ENCODE measurements at places on chromosomes 11 and 22.

- DNase-seq: no peak
Observed at GRCh38 chr11:73186886-73187285, 31.2 kb upstream of the P2RY2 start.

GRCh38 chr11:10080138-10080537, 213.9 kb downstream of the SBF2 start:
- DNase-seq: no peak

- DNase-seq: no peak
Observed at GRCh38 chr22:44685384-44686056, 16.5 kb upstream of the PRR5 start.

GRCh38 chr11:76166314-76166713, 40.0 kb downstream of the WNT11 start:
- DNase-seq: no peak

DNA sequence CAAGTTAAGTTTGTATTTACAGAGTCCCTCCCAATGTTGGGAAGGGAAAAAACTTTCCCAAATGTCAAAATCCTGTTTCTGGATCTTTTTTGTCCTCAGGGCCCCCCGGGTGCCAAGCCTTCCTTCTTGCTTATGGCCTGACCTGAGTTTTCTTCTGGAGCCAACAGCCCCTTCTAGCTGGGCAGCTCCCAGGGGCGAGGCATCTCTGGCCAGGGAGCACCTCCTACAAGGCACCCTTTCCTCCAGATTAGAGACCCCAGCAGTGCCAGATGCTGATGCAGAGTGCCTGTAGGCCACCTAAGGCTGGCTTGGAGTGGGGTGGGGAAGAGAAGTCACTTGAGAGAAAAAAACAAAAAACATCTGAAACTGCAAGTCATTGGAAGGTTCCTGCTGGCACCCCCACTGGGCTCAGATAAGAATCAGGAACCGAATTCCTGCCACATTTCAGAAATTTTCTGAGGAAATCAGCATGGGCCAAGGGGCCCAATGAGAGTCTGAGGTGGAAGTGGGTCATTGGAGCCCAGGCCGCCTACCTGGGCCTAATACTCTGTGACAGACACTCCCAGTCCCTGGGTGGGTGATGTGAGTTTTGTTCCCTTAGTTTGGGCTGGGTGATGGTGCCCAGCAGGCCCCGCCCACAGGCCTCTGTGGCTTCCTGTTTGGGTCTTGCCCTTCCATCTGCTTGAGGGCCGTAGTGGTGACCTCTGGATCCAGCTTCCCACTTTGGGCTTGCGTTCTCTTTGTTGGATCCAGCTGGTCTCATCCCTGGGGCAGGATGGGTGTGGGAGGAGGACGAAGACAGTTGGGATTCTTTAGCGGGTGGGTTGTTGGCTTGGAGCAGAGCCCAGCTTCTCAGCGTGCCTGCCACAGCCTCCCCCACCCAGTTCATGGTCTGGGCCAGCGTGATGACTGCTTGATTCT, 40.6 kb downstream of the PARVA start:
- no peak for DNase-seq

GRCh38 chr22:43162412-43163150, 11.2 kb downstream of the TSPO start:
- DNase-seq: no peak

DNA sequence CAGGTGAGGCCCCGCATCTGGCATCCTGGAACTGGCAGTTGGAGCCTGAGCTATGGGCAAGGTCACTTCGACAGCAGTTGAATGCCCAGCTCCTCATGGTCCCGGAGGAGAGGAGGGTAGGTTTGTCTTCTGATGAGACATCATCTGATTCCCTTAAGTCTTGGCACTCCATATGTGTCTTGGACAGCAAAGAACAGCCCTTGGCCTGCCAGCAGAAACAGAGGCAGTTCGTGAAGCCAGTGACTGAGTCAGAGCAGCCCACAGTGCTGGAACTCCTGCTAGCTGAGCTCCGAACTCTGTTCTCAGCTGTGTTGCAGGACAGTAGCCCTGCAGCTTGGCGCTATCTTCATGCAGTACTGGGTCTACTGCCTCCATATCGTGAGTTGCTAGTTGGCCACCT, 1.0 kb downstream of the DNHD1 start:
- peak; percentile 25 for DNase-seq

DNA sequence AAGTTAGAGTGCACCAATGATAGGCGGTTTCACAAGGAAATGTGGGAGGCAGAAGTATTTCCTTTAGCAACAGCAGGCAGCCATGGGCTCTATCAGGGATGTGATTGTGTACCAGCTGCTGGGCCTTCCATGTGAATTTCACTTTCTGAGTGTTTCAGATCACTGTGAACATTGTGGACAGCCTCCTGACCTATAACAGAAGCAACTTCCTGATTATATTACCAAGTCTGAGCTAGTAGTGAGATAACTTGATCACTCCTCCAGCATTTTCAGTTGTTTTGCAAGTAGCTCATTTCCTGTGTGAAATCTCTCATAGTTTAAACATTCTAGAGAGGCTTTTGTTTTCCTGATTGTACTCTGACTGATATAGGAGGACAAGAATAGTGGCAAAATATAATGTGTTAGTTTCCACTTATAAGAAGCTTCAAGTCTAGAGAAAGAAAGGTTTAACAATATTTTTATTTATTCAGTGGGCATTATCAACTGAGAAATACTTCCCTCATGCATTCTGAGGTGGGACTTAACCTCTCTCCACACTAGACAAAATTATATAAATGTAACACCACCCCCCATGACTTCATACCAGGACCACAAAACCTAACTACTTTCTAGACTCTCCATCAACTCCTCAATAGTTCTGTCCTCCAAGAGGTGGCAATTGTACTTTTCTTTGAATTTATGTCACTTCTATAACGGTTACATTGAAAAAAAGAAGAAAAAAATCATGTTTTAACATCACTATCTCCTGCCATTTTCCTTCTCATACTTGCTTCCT, 184.2 kb upstream of the LUZP2 start:
- DNase-seq: no peak

DNA sequence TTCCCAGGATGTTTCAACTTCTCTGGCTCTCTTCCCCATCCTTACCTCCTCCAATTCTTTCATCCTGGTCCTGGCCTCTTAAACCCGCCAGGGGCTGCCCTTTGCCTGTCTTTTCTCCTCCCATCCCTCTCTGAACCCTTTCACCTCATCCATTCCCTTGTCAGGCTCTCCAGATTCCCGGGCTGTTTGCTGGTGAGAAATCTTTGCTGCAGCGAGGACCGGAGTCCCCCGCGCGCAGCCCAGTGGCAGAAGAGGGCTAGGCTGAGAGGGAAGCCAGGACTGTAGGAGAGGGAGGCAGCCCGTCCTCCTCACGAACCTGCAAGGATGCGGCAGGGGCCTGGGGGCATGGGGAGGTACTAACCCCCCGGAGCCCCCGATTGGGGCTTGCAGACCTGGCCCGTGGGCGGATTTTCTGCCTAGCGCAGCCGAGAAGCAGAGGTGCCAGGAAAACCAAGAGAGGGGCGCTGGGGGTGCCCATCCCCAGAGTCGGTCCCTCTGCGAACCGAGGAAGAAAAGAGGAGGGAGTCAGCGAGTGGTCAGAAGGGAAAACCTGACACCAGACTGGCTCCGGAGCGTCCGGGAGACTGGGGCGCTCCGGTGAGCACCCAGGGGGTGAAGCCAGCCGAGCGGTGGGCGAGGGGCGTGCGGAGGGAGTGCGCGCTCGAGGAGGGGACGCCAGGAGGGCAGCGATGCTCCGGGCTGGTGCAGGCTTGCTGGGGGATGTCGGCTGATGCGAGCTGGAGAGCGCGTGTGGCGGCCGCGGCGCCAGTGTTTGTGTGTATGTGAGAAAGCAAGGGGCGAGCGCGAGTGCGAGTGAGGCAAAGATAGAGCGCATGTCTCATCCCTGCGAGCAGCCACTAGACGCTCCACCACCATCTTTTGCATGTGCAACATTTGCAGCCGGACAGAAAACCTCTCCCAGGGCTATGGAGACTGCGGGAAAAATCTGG, at the start of gene GRIA4:
Gene GRIA4, plus strand, starts transcription at position 242 of the 950 bp plus-strand sequence. CDS start 925 bp downstream, outside the sequence.
- no peak for DNase-seq

DNA sequence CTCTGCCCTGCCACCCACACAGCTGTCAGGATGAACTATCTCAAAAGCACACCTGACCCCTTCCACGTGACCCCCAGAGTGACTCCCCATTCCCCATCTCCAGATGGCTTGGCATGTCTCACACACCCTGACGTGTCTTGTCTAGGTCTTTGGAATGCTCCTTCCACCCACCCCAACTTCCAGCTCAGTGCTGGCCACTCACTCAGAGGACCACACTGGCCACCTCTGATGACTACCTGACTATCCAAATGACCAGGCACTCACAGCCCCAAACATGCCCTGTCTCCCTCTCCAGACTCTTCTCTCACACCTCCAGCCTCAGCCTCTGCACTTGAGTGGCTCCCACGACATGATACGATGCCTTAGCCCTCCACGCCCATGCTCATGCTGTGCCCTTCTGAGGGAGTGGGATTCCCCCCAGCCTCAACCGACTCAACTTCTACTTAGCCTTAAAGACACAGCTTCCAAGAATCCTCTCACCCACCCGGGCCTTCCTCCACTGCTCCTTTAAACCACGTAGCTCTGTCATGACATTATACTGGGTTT, 259.4 kb downstream of the BUD13 start:
- no peak for DNase-seq

DNA sequence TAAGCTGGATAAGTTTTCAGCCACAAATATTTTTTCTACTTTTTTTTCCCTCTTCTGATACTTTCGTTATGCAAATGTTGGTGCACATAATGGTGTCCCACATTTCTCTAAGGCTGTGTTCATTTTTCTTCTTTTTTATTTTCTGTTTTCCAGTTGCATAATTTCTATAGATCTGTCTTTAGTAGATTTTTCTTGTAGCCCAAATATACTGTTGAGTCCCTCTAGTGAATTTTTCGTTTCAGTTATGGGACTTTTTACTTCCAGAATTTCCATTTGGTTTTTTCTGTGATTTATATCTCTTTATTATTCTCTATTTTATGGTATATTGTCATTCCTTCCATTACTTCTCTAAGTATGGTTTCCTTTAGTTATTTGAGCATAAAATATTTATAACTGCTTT, 72.0 kb downstream of the SWAP70 start:
- no peak for DNase-seq

GRCh38 chr11:34490304-34490703, 23.3 kb downstream of the ELF5 start:
- DNase-seq: no peak

GRCh38 chr11:112794331-112794846, 166.8 kb upstream of the NCAM1 start:
- DNase-seq: peak; percentile 68

All from GM04503 (cell line).